ENCODE measurements at places on chromosomes 5 and 9.
A peak's percentile ranks its signal among the peaks of the same experiment; 100 is the strongest.

DNA sequence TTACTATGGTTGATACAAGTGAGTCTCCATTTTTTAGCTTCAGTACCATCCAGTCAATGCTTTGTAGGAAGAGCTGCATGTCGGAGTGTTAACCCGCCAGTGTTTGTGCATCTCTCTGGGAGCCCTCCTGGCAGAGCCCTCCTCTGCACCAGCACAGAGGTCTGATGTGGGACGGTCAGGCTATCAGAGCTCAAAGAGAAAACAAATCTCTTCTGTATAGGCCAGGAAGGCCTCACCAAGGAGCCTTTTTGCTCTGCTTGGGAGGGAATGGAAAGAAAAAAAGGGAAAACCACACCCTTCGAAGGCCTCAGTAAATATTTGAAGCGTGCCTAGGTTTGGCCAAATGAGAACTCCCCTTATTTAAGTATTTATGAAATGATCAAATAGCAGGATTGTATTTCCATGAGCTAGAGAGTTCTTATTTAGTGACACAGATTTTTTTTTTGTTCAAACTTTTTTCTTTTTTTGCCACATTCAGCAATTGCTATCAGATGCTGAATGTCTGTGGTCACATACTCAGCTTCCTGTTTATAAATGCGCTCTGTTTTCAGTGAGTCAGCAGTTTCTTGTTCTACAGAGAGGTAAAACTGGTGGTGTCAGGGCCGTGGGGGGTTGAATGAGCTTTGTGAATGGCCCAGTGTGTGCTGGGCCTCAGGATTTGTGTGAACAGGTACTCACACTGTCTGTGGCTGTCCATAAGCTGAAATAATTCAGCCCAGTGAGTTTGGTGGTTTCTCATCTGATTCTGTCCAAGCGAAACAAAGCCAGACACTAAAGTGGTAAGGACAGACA, 226.6 kb downstream of the SNX18 start:
- DNase-seq: peak; percentile 78

GRCh38 chr5:180095545-180095944, 24.0 kb upstream of the RNF130 start:
- no peak for DNase-seq

GRCh38 chr9:95053611-95054570, 263.6 kb downstream of the FANCC start:
- no peak for DNase-seq

- no peak for DNase-seq
Measured at GRCh38 chr5:100668511-100668910, 133.3 kb downstream of the FAM174A start.

DNA sequence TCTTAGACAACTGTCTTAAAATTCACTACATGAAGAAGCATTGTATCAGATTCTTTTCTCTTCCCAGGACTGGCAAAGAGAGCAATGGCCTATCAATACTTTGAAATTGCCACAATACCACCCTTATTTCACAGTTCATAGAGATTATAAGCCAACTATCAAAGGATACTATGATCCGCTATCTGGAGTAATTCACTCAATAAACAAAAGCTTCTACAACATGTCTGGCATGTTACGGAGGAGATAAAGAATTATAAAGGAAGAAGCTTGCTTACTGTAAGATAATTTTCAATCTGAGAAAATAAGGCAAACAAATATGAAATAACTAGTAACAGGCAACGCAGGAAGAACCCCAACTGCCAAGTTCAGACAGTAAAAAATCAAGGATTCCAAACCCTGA, 114.8 kb downstream of the GNAQ start:
- no peak for DNase-seq

- no peak for DNase-seq
Measured at GRCh38 chr5:112737070-112737462, 619 bp upstream of the APC start.

DNA sequence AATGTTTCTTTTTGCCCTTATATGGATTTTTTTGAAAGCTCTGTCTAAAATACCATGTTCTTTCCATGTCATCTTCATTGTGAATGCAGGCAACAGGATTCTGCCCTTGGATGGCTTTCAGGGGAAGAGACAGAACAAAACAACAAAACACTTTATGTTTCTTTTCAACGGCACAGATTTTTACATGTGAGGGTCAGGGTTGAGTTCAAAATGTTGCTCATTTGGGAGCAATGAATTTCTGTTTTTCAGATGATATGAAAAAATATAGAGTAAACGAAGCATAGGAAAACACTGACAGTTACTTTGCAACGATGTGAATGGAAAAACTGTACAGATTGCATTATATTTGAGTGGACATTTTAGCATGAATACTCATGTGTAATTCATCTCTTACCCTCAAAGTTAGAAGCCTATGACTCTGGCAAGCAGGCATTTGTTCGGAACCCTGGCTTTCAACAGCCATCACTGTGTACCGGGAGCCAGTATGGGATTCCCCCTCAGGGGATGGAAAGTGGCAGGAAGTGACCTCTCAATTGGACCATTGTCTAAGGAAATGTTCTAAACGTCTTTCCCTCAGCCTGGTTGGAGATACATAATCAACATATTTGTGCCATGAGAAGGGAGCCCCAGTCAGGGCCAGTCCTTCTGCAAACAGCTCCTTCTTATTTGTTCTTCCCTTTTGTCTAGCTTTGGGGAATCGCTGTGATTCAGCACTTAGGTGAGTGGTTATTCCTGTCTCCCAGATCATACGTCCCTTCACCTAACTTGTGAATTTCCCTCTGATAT, 153.9 kb upstream of the MEF2C start:
- no peak for DNase-seq

DNA sequence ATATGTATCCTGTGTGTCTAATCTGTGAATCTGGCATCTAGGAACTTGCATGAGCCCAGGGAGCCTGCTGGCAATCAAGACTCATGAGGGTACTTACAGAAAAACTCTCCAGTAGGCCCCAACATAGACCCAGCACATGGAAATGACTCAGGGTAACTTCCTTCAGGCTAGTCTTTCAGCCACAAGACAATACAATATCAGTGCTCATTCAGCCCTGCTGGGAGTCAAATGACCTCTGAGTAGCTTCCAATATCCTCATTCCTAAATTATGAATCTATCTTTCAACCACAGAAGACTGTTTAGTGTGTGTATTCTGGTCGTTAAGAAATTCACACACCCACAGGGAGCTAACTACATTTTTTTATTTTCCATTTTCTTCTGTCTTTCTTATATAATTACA, 1273.0 kb downstream of the EFNA5 start:
- peak; percentile 71 for DNase-seq

GRCh38 chr5:26329562-26330189, 708.7 kb downstream of the CDH9 start:
- DNase-seq: peak; percentile 59

- DNase-seq: peak; percentile 10
Measured at GRCh38 chr5:124871303-124871702, 124.9 kb upstream of the ZNF608 start.

- no peak for DNase-seq
Measured at GRCh38 chr5:146098047-146098446, 7.3 kb downstream of the PLAC8L1 start.

DNA sequence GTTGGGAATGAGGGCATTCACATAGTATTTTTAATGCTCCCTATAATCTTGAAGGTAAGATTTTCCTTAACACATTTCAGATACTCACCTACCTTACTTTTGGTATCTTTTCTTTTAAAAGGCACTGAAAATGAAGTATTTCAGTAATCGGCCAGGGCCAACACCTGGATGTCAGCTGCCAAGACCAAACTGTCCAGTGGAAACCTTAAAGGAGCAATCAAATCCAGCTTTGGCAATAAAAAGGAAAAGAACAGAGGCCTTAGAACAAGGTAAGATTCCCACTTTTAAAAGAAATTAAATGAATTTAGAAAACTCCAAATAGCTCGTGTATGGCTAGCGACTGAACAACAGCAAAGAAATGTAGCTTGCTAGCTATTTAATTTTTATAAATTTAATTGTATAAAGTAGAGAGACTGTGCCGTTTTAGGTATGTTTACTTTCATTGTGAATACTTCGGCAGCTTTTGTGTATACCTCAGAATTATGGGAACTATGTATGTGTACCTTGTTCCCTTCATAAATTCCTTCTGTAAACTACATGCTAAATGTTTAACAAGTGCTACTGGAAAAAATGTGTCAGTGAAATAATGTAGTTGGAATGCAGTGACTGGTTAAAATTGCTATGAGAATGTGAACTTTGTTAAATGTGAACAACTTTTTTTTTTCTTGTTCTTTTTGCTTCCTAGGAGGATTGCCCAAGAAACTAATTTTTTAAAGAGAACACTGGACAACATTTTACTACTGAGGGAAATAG, 41.9 kb downstream of the CDK7 start:
- no peak for DNase-seq

GRCh38 chr5:2702096-2702879, 49.2 kb downstream of the IRX2 start:
- DNase-seq: no peak

DNA sequence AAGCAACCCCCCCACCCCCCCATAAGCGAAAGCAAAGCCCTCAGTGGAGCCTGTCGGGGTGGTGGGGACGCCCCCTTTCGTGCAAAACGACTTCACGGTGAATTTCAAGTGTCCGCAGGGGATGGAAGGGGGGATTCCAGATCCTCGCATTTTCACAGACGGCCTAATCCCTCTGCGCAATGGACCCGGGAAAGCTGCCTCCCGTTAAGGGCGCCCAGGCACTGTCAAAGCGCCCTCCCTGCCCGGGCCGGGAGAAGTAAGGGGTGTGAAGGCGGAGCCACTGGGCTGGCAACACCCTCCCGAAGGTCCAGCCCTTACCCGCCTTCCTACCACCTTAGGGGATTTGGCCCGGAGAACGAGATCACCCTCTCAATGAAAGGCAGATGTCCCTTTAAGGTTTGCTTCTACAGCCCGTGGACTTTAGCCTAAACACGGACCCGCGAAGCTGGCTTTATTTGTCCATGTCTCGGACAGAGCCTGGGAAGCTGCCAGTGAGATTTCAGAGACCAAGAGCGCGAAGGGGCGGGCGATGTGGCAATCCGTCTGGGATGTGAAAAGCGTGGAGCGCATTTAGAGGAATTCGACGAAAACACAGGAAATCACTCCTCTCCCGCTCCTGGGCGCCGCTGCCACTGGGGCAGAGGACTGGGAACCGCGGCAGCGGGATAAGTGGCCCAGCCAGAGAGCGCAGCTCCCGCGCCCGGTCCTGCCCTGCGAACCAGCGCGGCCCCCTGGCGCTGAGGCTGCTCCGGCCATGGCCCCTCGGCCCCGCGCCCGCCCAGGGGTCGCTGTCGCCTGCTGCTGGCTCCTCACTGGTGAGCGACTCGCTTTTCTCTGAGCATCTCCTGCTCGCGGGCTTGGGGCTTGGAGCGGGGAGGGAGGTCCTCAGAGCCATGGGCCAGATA, at the start of the genes ITGA1 and PELO:
Gene ITGA1, plus strand, starts transcription at position 317 of the 905 bp plus-strand sequence. Its CDS starts 438 bp downstream, at position 755.
Gene PELO, plus strand, starts transcription at position 317 of the 905 bp plus-strand sequence. CDS start 12,479 bp downstream, outside the sequence.
- DNase-seq: peak; percentile 83

DNA sequence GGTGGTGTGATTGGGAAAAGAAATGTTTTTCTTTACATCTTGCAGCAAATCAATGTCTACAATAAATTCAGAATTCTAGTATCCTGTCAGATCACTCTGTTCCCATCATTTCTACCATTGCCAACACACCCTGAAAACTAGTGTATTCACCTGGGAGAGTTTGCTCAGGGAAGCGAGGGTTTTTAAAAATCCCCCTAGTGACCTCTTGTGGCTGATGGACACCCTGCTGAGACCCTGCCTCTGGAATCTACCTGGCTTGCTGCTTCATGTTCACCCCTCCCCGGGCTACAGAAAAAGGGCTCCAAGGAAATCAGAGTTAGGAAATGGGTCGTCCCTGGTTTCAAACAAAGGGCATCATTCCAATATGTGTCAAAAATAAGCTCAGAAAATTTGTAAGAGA, 21.4 kb upstream of the ALDOB start:
- no peak for DNase-seq

DNA sequence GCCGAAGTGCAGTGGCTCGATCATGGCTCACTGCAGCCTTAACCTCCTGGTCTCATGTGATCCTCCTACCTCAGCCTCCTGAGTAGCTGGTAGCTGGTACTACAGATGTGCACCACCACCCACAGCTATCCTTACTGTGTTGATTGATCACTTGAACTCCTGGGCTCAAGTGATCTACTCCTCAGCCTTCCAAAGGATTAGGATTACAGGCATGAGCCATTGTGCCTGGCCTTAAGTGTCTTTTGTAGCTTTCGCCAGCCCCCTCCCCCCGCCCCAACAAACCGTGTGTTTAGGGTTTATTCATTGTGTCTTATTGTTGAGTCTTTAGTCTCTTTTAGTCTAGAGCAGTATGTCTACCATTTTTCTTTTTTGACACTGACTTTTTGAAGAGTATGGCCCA, 33.1 kb downstream of the SPIN1 start:
- no peak for DNase-seq

GRCh38 chr9:113775749-113776148, 100.4 kb upstream of the ZNF618 start:
- DNase-seq: no peak

- DNase-seq: no peak
Measured at GRCh38 chr5:89200899-89201298, 317.9 kb upstream of the MEF2C start.

GRCh38 chr9:121365564-121365963, 4.5 kb downstream of the STOM start:
- DNase-seq: no peak

DNA sequence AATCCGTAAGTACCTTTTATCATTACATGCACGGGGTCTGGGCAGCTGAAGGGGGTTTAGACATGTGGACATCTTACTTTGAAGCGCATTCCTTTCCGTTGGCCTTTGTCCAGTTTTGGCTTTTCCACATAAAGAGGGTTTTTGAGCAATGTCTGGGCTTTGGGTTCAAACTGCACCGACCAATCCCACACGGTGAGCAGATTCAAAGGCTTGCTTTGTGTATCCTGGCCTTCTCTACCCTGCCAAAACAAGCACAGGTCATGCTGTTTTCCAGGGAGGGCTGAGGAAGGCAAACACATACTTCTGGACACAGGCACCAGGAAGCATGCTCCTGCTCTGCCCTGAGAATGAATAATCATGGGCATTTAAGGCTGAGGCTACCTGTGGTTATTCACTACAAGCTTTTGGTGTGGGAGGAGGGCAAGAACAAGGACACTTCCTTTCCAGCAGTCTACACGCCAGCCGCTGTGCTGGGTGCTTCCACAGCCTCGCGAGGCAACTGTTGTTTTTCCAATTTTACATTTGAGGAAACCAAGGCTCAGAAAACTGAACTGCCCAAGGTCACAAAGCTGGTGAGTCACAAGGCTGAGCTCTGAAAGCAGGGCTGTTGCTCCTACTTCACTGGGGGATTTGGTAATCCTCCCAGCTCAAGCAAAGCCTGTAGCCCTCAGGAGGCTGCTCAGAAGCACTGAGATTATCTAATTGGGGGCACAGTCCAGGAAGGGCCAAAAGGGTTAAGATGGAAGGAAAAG, 59.8 kb upstream of the GOLPH3 start:
- DNase-seq: no peak

DNA sequence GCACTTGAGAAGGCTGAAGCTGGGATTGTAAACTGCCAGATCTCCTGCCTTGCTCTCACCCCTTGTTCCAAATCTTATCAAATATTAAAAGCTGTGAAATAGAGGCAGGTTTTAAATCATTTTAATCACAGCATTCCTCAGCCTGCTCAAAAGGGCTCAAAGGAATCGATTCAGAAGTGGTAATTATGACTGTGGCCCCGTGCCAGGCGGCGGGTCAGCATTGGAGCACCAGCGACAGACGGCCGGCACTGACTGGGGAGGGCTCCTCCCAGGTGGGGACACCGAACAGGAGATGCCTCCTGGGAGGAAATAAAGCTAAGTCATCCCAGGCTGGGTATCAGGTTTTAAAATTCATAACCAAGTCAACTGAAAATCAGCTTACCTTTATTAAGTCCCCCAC, 66.7 kb downstream of the KCNIP1 start:
- no peak for DNase-seq

- DNase-seq: peak; percentile 30
Measured at GRCh38 chr5:102049517-102049916, 246.6 kb downstream of the SLCO4C1 start.

- no peak for DNase-seq
Measured at GRCh38 chr9:86659413-86660046, 287.8 kb downstream of the GAS1 start.

All from MCF 10A (cell line).